ENCODE measurements at places on chromosomes 7 and 10. TPM values are rescaled to one million over a fixed set of nuclear protein-coding genes. Genes with fewer than 3 reads are reported as not detected.

The C10orf62 gene
- total RNA-seq = not detected

The TMEM236 gene
- 0.11 TPM for total RNA-seq

The CRHR2 gene
- total RNA-seq = not detected

The GLI3 gene
- total RNA-seq = 3.8 TPM

The LIPM gene
- total RNA-seq = not detected

The PAX4 gene
- total RNA-seq = not detected

The TSPAN33 gene
- 0.07 TPM for total RNA-seq

The BICC1 gene
- total RNA-seq = 1.7 TPM

The STEAP2 gene
- total RNA-seq = 2.3 TPM

The CACNA2D1 gene
- 61.4 TPM for total RNA-seq

The CASD1 gene
- 16.6 TPM for total RNA-seq

The ADARB2 gene
- total RNA-seq = not detected

The RBP4 gene
- not detected for total RNA-seq

The TLX1 gene
- 0.60 TPM for total RNA-seq

The BAMBI gene
- total RNA-seq = 4.8 TPM

The GIMAP7 gene
- 72.0 TPM for total RNA-seq

The CTAGE6 gene
- 0.39 TPM for total RNA-seq

The CFAP69 gene
- 1.8 TPM for total RNA-seq

The AQP1 gene
- 6.4 TPM for total RNA-seq

The SLC18A3 gene
- total RNA-seq = not detected

The MALRD1 gene
- total RNA-seq = not detected

The RBM20 gene
- total RNA-seq = 0.13 TPM

The PAOX gene
- total RNA-seq = 5.8 TPM

The TMEM213 gene
- total RNA-seq = not detected

The TRPV5 gene
- not detected for total RNA-seq

All from pulmonary artery endothelial cell (primary cell).